Fibroblast of skin of left quadriceps (primary cell): ENCODE measurements at places on chromosomes 5 and 9.

DNA sequence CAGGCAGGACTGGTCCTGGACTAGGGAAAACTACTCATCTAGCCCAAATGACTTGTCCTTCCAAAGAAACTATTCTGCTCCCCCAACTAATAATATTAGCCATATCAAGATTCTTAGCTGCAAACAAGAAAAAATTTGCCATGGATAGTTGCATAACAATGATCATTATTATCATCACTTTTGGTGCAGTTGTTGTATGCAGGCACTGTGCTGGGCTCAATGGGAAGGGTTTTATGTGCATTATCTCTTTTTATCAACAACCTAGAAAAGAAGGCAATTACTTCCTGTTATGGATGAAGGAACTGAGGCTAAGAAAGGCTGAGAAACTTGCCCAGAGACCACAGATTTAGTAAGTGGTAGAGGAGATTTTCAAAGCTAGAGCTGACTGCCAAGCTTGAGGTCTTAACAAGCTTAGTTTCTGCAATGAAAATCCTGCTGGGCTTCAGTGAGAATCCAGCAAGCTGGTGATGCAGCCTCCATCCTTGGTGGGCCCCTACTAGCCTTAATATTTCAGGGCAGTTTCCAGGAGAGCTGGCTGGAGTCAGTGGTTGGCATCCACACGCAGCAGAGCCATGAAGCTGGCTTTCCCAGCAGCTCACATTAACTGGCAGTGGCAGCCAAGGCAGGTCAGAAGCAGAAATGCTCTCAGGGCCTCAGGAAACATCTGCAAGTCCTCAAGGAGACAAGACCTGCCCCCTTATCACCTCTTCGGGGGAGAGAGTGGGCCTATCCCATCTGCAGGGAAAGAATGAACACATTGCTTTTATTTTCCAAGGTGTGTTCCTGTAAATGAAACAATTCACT is 20.5 kb upstream of the MEGF9 start:
- DNase-seq, result no peak

GRCh38 chr5:83914199-83914598 is 193.5 kb upstream of the HAPLN1 start:
- DNase-seq, result no peak

DNA sequence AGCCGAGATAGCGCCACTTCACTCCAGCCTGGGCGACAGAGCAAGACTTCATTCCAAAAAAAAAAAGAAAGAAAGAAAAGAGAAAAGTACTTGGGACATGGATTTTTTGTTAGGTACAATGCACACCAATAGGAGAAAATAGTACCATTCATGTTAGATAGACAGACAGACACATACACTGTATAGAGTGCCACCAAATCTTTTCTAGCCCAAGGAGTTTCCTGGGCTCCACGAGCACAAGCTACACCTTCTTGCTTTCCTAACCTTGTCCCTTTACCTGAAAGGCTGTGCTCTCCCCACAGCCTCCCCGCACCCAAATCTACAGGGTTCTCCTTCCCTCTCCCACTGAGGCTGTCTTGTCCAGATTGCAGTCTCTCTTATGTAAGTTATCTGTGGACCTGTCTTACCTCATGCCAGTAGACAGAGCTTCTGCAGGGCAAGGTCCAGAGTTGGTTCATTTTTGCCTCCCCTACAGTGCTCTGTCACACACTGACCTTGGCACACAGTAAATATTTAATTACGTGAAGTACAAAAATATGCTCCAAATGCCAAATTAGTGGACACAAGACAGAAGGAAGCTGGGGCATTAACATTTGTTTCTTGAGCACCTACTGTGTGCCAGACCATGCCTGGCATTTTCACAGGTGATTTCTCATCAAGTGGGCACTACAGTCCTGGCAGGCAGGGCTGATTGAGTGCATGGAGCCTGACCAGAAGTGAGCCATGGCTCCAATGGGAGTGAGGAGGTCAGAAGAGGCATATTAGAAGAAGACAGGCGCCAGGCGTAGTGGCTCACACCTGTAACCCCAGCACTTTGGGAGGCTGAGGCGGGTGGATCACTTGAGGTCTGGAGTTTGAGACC is 5.9 kb downstream of the ALAD start:
- no peak for DNase-seq

DNA sequence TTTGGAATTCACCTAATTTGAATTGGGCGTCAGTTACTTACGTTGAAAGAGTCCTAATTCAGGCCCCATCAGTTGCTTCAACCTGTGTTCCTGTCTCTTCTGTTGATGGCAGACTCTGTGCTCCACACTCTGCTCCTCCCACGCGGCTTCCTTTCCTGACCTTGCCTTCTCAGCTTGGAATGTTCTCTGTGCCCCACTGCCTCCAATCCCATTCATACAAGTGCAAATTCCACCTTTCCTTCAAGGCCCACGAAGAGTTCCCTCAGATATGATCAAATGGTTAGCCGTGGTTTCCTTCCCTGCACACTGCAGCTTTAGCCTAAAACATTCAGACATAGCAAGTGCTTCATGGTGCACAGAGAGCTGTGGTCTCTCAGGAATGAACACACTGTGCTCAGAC is 65.7 kb downstream of the SREK1 start:
- DNase-seq, result no peak

DNA sequence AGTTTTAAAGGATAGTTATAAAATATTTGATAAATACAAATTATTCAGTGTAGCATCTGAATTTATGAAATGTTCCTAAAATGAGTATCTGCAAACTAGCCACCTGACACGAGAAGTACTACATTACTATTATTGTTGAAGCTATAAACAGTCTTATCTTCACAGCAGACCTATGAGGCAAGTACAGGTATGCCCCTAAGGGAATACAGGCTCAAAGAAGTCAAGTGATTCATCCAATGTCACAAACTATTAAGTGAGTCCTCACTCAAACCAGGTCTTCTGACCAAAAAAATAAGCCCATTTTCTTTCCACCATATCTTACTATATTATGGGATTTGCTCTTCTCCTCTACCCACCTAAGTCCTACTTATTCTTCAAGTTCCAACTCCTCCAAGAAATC is 28.7 kb downstream of the STRBP start:
- DNase-seq, result no peak

DNA sequence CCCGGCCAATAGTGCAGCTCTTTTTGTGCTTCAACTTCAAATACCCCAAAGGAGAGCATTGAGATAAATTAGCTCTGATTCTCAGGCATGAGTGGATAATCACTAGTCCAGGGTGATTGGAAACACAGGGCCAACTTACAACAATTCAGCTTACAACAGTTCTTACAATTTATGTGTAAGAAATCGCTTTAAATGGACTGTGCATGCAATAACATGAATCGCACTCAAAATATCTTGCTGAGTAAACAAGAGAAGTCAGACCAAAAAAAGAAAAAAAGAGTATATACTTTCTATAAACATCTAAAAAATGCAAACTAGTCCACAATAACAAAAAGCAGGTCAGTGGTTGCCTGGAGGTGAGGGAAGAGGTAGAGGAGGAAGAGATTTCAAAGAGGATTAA is 150.6 kb upstream of the EDIL3 start:
- no peak for DNase-seq

DNA sequence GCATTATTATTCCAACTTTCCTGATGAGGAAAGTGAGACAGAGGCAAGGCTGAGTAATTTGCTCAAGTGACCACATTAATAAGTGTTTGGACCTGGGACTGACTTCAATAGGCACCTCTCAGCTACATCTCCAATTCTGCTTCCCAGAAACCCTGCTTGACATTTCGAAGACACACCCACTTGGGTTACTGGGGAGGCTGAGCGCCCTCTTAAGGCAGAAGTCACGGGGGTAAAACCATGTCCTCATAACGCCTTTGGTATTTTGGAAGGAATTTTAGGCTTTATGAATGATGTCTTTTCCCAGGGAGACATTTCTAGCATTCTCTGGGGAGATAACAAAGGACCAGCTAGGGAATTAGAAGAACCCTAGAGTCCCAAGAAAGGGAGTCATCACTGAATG is 53.3 kb downstream of the TRPC7 start:
- DNase-seq, result no peak
